Right atrium auricular region (tissue), 2 donors: ENCODE measurements at places on chromosomes 12 and 14.

DNA sequence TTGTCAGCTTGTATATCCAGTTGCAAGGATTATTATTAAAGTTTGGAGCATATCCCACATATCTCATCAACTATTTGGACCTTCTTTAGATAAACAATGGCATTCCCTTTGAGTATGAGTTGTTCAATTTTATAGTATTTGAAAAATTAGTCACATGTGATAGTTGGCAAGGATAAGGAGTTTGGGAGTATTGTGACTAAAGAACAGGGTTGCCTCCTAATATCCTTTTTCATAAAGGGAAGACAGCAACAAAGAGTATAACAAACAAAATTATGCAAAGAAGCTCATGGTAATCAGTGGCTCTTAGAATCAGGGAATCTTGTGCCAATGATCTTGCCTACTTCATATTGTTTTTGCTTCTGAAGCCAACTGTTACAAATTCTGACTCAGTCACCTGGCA, 31.2 kb upstream of the KCNH5 start:
- no peak overlapping the region for H3K4me3 ChIP-seq
- H3K36me3 ChIP-seq: no peaks in the 10 kb centered on the region
- no peaks in the 10 kb centered on the region for H3K27me3 ChIP-seq
- no peaks in the 10 kb centered on the region for H3K4me1 ChIP-seq
- no peak for DNase-seq

DNA sequence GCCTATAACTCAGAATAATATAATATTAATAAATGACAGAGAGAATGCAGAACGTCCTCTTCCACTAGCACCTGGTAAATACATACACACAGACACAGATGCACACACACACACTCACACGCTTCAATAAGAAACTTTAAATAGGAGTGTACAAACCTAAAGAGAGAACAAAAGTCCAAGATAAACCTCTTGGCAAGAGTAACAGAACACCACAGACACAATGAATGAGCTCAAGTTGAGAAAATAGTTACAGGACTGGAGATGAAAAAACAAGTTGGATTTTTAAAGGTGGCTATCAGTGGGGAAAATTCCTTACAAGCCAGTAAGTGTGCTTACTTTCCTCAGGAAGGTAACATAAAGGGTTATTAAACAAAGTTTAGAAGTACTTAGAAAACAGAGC, 35.2 kb downstream of the CRY1 start:
- no peaks in the 10 kb centered on the region for H3K36me3 ChIP-seq
- peak overlapping the region; percentile 26 for H3K27ac ChIP-seq
- H3K4me1 ChIP-seq: no peaks in the 10 kb centered on the region
- H3K27me3 ChIP-seq: no peaks in the 10 kb centered on the region

DNA sequence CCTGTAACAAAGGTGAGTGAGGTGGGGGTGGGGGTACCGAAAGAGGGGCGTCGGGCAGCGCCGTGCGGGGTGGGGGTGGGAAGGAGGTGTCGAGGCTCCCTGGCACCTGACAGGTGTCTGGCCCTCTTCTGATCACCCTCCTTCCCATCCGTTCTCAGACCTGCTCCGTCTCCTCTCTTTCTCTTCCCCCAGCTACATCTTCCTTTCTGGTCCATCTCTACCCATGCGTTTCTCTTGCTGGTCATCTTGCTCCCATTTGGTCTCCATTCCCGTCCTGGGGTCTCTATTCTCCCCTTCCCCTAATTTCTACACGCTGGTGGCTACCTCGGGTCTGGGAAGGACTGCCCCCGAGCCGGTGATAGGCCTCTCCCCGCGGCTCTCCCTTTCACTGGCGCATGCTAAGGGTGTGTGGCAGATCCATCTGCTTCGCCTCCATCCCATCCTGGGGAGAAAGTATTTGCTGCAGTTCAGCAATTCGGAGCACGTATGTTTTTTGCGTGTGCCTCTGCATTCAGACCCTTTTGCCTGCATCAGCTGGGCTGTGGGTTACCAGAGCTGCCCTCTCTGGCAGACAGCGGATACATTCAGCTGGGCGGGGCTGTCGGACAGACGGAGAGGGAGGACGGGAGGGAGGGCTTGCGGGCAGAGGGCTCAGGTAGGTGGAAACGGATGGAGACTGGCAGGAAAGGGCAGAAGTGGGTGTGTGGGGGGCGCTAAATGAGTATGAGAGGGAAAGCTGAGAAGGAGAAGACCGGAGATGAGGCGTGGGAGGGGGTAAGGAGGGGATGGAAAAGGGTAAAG, 730 bp downstream of the CLSTN3 start:
- no peaks in the 10 kb centered on the region for H3K36me3 ChIP-seq
- peaks cover 32% of the 10 kb centered on the region for H3K4me1 ChIP-seq
- no peaks in the 10 kb centered on the region for H3K27me3 ChIP-seq
- no peak for DNase-seq
- peak overlapping the region; percentile 43 for H3K27ac ChIP-seq

DNA sequence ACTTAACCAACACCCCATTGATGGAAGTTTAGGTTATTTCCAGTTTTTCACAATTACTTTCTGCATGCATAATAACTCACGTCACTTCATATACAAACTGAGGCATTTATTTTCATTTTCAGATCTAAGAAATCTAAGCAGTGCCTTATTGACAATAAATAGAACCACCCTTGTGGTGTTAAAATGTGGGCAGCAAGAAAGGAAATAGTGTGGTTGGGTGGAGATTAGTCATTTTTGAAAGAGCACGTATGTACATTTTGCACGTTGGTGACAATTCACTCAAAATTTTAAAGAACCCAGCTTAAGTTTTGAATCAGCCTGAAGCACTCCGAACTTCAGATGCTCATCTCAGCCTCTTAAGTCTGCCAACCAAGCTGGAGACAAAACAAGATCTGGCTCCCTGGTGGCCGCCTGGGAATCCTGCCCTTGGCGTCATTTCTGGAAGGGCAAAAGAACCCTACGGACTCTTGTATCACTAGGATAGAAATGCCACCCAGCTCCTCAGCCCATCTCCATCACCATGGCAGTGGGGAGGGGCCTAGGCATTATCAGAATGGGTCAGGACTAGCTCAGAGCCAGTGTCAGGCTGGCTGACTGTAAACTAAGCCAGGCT, 89.5 kb upstream of the BCL2L14 start:
- H3K27me3 ChIP-seq: no peaks in the 10 kb centered on the region
- no peak overlapping the region for H3K27ac ChIP-seq
- H3K4me3 ChIP-seq: no peak overlapping the region

- H3K27me3 ChIP-seq: no peaks in the 10 kb centered on the region
- DNase-seq: no peak
- H3K27ac ChIP-seq: no peak overlapping the region
- H3K4me1 ChIP-seq: no peaks in the 10 kb centered on the region
- H3K4me3 ChIP-seq: no peak overlapping the region
- H3K36me3 ChIP-seq: no peaks in the 10 kb centered on the region
Observed at GRCh38 chr12:25675808-25676207, 122.7 kb upstream of the LMNTD1 start.

DNA sequence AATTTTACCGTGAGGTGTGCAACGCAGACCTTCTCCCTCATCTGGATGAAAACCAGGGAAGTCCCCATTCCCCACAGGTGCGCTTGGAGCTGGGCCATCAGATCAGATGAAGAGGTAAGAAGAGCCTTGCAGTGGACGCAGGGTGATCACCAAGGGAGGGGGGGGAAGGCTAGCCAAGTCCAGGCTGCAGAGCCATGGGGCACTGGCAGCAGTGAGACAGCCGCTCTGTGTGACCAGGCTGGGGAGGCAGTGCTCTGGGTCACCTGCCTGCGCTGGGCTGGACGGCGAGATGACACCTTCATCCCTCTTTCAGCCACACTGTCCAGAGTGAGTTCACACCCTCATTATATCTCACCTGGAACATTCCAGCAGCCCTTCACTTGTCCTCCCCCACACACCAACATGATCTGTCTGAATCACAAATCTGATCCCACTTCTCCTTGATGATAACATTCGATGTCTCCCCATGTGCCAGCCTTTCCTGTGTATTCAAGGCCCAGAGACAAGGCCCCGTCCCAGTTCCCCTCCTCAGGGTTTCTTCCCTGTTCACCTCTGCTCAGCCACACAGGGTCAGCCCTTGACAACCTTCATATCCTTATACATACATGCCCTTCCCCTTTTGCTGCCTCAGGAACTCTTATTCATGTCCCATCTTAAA, 65.9 kb upstream of the VASH1 start:
- peak; percentile 52 for DNase-seq
- no peak overlapping the region for H3K27ac ChIP-seq
- no peaks in the 10 kb centered on the region for H3K27me3 ChIP-seq
- H3K4me3 ChIP-seq: no peak overlapping the region

GRCh38 chr12:108596854-108597558, 878 bp downstream of the TMEM119 start:
- H3K4me3 ChIP-seq: peak overlapping the region; percentile 40
- no peaks in the 10 kb centered on the region for H3K36me3 ChIP-seq
- no peak for DNase-seq
- no peaks in the 10 kb centered on the region for H3K27me3 ChIP-seq

GRCh38 chr14:81565441-81566290, 32.0 kb upstream of the SEL1L start:
- no peak for DNase-seq
- H3K4me3 ChIP-seq: no peak overlapping the region
- H3K4me1 ChIP-seq: no peaks in the 10 kb centered on the region
- no peaks in the 10 kb centered on the region for H3K36me3 ChIP-seq
- H3K27me3 ChIP-seq: no peaks in the 10 kb centered on the region

GRCh38 chr12:115980339-115980738, 297.2 kb downstream of the MED13L start:
- no peak overlapping the region for H3K4me3 ChIP-seq
- DNase-seq: no peak
- H3K27me3 ChIP-seq: no peaks in the 10 kb centered on the region
- peaks cover 39% of the 10 kb centered on the region for H3K36me3 ChIP-seq
- H3K4me1 ChIP-seq: peaks cover 7% of the 10 kb centered on the region

GRCh38 chr14:67943947-67944346, 124.4 kb downstream of the RAD51B start:
- DNase-seq: peak; percentile 81
- H3K4me3 ChIP-seq: no peak overlapping the region
- no peaks in the 10 kb centered on the region for H3K36me3 ChIP-seq
- no peaks in the 10 kb centered on the region for H3K4me1 ChIP-seq
- no peak overlapping the region for H3K27ac ChIP-seq

GRCh38 chr12:70837026-70837425, 83.5 kb downstream of the PTPRR start:
- no peak for DNase-seq
- no peak overlapping the region for H3K27ac ChIP-seq
- no peak overlapping the region for H3K4me3 ChIP-seq
- no peaks in the 10 kb centered on the region for H3K4me1 ChIP-seq
- H3K27me3 ChIP-seq: no peaks in the 10 kb centered on the region
- H3K36me3 ChIP-seq: no peaks in the 10 kb centered on the region

- H3K36me3 ChIP-seq: peaks cover 25% of the 10 kb centered on the region
- DNase-seq: no peak
- H3K27me3 ChIP-seq: no peaks in the 10 kb centered on the region
- H3K27ac ChIP-seq: peak overlapping the region; percentile 90
Observed at GRCh38 chr12:52010692-52011601, 4.2 kb downstream of the TAMALIN start.

GRCh38 chr12:124175704-124176103, 119.2 kb upstream of the RFLNA start:
- H3K4me1 ChIP-seq: peaks cover 5% of the 10 kb centered on the region
- H3K36me3 ChIP-seq: no peaks in the 10 kb centered on the region
- H3K27ac ChIP-seq: no peak overlapping the region
- H3K27me3 ChIP-seq: no peaks in the 10 kb centered on the region

- no peaks in the 10 kb centered on the region for H3K27me3 ChIP-seq
- H3K36me3 ChIP-seq: no peaks in the 10 kb centered on the region
- no peak for DNase-seq
Observed at GRCh38 chr12:87157791-87158190, 871.4 kb downstream of the C12orf50 start.

DNA sequence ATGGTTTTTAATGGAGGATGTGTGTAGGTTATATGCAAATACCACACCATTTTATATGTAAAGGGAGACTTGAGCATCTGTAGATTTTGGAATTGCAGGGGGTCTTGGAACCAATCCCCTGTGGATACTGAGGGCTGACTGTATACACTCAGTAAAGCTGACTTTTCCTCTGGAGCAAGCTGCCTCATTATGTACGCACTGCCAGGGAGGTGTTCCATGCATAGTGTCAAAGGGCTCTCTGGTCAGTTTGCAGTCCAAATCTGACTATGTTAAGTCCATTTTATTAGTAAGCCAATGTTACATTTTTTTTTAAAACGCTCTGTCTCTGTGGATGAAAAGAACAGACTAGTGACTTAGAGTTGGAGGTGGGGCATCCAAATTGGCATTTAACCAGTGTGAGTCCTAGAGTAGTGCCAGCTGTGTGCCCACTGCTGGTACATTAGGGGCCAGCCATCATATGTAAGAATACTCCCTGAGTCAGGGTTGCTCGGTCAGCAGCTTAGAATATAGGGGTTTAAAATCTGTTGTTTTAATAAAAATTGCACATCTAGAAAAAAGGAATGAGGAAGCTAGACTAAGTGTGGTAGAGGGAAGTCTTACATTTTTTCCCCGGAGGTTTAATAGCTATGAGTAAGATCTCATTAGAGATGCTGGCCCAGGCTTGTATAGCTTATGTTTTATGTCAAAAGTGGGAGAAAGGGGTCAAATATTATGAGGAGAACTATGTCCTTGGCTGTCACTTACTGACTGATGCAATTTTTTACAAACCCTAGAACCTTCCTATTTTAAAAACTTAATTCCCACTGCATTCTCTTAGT, 87.0 kb downstream of the TESC start:
- H3K27me3 ChIP-seq: no peaks in the 10 kb centered on the region
- DNase-seq: no peak
- peaks cover 23% of the 10 kb centered on the region for H3K36me3 ChIP-seq
- H3K4me1 ChIP-seq: no peaks in the 10 kb centered on the region

- H3K4me3 ChIP-seq: peak overlapping the region; percentile 39
- H3K27ac ChIP-seq: peak overlapping the region; percentile 96
- H3K36me3 ChIP-seq: no peaks in the 10 kb centered on the region
- peaks cover 44% of the 10 kb centered on the region for H3K4me1 ChIP-seq
Observed at GRCh38 chr12:50110762-50111351, 1.2 kb upstream of the COX14 start.

- H3K36me3 ChIP-seq: no peaks in the 10 kb centered on the region
- no peak overlapping the region for H3K4me3 ChIP-seq
- H3K27me3 ChIP-seq: no peaks in the 10 kb centered on the region
- DNase-seq: no peak
- H3K27ac ChIP-seq: no peak overlapping the region
Observed at GRCh38 chr12:85029456-85029855, 6.6 kb downstream of the TSPAN19 start.

DNA sequence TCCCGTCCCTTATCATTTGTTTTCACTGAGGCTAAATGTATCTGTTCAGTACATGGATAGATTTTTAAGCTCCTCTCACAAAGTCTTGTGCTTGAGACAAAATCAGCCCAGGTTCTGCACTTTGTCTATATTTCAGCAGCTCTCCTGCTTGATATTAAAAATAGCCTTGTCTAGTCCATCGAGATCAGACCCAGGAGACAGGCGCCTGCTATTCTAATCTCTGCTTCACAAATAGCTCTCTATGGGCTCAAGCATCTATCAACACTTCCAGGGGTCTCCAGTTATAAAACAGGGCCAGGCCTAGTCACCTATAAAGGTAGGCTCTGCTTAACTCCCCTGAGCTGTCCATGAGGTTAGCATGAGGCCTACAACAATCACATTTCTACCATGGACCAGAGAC, 62.5 kb downstream of the ZFP36L1 start:
- H3K4me1 ChIP-seq: peaks cover 51% of the 10 kb centered on the region
- no peak for DNase-seq
- H3K4me3 ChIP-seq: no peak overlapping the region
- peak overlapping the region; percentile 66 for H3K27ac ChIP-seq
- no peaks in the 10 kb centered on the region for H3K36me3 ChIP-seq

GRCh38 chr14:92768795-92769194, 20.4 kb upstream of the LGMN start:
- H3K27ac ChIP-seq: no peak overlapping the region
- no peaks in the 10 kb centered on the region for H3K27me3 ChIP-seq
- H3K4me1 ChIP-seq: no peaks in the 10 kb centered on the region
- no peak for DNase-seq
- no peaks in the 10 kb centered on the region for H3K36me3 ChIP-seq
